ENCODE measurements at places on chromosomes 2 and 18.

GRCh38 chr2:159714247-159714930 lies 2.1 kb downstream of the MARCHF7 start:
- no peak for DNase-seq

- no peak for DNase-seq
Measured at GRCh38 chr2:63673865-63674533, 85.2 kb downstream of the MDH1 start.

GRCh38 chr2:218501665-218502064 lies 66.5 kb downstream of the USP37 start:
- DNase-seq, result no peak

- DNase-seq, result no peak
Measured at GRCh38 chr2:113229795-113230194, 48.9 kb downstream of the PAX8 start.

DNA sequence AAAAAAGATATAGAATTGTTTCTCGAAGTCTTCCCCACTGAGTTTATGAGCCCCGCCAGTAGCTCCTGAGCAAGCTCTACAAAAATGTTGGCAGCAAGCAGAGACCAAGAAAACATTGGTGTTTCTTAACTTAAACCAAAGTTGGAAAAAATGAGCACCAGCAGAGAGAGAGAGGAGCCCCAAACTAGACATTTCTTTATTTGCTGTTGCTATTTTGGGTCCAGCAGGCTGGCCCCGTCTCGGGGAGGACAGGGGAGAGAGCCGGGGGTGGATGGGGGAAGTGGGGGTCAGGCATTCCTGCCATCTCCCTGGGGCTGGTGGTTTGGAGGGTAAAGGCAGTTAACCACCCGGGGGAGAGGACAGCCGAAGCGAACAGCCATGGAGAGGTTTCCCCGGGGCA lies 113.0 kb downstream of the DYSF start:
- DNase-seq, result no peak

GRCh38 chr18:76955524-76956170 lies 133.3 kb downstream of the ZNF236 start:
- peak; percentile 80 for DNase-seq

- DNase-seq, result no peak
Measured at GRCh38 chr2:15677141-15677843, 85.6 kb downstream of the DDX1 start.

DNA sequence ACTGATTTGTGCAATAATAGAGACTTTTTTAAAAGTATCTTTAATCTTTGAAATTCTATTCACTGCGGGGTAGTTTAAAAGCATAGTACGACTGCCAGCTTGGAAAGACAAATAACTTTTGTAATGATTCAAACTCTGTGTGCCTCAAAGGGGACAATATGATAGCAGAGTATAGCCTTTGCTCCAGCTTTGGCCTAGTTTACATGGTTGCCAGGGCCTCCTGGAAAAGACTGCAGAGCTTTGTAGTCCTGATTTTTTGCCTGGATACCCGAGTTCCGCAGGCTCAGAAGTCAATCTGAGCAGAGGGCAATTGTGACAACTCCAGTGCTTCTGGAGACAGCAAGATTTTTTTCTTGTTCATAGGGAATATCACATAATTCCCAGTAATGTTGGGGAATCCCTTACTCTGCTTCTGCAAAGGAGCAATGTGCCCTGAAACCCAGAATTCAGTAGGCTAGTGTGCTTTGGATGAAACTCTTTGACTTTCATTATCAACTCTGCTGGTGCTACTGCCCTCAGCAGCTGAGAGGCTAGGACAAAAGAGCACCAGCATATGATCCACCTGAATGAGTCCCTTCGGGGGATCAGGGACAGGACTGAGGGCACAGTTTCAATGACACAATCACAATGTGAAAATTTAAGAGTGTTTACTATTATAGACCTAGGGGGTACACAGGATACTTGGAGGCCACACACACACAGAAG lies 768.1 kb downstream of the TMEM182 start:
- DNase-seq, result no peak

DNA sequence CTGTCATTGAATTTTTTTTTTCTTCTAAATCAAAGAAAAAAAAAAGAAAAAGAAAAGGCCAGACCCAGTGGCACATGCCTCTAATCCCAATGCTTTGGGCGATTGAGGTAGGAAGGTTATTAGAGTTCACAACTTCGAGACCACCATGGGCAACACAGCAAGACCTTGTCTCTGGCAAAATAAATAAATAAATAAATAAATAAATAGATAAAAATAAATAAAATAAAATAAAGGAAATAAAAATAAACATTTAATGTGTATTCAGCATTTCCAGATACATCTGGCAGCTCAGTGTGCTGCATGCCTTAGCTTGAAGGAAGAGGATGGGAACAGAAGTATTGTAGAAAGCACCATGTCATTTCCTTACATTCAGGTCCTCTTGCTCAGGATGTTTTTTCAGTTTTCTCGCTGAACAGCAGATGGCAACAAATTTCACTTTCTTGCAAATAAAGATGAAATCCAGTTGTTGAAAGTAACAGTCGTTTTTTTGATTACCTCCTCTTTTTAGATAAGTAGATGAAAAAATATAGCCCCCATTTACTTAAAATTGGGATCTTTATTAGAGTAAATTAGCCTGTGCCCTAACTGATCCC lies 25.7 kb upstream of the FAM178B start:
- DNase-seq, result no peak

DNA sequence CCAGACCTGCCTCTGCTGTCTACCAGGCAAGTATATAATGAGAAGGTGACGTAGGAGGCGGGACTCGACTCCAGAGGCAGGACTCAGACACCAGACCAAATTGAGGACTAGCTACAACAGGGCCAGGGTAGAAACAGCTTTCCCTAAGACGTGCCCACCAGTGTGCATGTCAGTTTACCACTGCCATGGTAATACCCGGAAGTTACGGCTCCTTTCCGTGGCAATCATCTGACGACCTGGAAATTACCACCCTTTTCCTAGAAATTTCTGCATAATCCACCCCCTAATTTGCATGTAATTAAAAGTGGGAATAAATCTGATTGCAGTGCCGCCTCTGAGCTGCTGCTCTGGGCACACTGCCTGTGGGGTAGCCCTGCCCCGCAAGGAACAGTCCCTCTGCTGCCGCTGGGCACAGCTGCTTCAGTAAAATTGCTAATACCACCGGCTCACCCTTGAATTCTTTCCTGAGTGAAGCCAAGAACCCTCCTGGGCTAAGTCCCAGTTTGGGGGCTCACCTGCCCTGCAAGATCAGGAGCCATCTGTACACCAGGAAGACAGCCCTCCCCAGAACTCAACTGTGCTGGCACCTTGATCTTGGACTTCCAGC lies 59.1 kb downstream of the ODC1 start:
- DNase-seq, result no peak

DNA sequence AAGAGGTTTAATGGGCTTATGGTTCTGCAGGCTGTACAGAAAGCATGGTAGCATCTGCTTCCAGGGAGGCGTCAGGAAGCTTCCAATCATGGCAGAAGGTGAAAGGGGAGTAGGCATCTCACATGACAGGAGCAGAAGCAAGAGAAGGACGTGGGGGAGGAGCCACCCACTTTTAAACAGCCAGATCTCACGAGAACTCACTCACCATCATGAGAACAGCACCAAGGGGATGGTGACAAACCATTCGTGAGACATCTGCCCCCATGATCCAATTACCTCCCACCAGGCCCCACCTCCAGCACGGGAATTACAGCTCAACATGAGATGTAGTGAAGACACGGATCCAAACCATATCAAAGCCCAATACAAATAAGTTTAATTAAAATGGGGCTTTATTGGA lies 113.8 kb downstream of the ATL2 start:
- DNase-seq, result no peak

DNA sequence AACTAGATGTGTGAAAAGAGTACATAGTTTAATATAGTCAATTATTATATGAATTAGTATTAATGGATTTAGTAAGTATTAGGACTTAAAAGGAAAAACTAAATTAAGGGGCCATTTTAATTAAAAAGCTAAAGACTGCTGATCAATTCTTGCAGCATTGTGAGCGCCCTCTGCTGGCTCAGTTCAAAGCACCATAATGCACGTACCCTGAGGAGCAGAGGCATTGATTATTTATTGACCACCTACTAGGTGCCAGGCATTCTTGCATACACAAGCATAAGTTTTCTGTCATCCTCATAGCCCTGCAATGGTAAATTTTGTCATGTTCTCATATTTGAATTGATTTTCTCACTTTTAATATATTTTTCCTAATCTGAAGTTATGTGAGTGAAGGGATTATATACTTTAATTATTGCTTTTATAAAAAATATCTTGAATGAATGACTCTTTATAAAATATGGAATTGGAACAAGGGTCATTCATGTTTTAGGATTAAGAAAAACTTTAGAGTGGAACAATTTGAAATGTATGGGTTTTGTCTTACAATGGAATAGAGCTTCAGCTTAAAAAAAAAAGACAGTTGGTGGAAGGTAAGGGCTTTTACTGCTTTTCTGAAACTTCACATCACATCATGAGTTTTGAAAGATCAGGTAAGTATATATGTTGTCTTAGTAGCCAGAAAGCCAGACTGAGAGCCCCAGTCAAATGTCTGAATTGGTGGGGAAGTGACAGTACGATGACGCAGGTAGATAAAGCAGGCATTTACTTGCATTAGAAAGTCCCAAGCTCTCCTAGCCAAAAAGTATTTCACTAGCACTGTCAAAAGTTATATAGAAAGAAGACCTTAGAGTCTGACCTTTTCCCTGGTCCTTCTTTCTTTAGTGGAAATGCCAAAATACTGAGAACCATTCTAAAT lies 9.7 kb downstream of the ITGA4 start:
- DNase-seq, result no peak

DNA sequence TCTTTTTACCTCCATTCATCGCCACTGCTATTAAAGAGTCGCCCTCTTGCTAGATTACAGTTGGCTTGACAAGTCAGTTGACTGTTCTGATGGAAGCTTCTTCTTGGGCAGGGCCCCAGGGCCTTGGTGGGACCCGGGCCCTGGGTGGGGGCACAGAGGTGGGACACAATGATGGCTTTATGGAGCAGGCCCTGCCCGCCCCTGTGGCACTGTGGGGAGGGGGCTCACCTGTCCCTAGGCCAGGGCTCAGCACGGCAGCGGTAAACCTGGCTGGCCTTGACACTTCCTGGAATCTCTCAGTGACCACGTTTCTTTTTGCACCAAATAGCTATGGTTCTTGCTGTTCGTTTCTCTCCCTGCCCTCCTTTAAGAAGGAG lies 4.9 kb upstream of the HS6ST1 start:
- DNase-seq, result no peak

DNA sequence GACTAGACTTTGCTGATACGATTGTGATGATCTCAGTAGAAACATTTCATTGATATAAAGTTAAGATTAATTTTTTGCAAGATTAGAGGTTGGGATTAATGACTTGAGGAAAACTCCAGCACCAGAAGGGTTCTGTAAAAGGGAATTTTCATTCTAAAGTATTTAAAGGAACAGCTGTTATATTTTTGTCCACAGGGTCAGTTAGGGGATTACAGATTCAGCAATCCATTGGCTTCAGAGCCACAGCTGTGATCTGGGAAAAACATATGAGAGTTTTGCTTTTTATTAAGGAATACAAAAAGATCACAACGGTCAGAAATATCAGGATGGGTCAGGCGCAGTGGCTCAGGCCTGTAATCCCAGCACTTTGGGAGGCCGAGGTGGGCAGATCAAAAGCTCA lies 19.6 kb upstream of the REV1 start:
- no peak for DNase-seq

GRCh38 chr2:171965661-171966060 lies 34.1 kb upstream of the METAP1D start:
- no peak for DNase-seq

DNA sequence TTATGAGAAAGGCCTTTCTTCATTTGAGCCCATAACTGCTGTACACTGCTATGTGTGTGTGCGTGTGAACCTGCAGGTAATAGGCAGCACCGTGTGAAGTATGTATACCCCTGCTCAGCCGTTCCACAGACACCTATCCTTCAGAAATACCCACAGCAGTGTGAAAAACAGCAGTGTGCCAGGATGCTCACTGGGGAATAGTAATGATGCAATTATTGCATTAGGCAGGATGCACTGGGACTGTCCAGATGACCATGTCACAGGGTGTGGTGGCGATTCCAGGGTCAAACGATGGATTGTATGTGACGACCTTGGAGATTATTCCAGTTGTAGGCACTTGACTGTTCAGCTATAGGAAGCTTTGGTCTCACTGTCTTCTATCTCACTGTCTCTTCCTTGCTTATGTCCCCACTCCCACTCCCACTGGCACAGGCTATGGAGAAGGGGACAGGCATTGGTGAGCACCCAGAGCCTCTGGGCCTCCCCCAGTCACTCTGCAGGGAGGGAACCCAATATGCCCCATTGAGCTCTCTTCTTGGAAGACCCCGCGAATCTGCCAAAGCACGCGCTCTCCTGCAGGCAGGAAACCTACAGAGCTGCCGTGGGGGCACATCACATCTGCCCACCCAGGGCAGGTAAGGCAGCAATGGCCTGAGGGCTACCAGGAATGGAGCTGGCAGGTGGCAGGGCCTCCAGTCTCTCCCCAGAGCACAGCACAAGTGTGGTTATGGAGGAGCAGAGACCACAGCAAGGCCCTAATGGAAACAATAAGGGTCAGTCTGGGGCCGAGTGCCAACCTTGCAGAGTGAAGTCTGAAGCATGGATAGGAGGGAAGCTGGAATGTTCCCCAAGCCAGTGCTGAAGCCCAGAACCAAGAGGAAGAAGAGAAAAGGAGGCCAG lies 518.9 kb upstream of the RAB6C start:
- no peak for DNase-seq

DNA sequence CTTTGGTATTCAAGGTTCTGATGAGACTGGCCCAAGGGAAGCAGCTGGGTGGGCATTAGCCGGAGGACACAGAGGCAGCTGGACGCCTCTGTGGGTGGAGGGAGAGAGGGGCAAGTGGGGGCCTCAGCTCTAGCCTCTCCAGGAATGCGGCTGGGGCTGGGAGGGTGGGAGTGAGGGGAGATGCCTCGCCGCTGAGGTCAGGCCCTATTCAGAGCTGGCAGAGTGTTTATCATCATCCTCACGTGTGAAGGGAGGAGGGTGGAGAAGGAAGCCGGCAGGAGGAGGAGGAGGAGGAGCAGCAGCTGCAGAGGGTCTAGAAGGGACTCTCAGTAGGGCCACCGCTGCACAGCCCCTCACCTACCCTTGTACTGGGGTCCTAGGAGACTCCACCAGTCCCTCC lies 43.1 kb downstream of the TNS1 start:
- no peak for DNase-seq

DNA sequence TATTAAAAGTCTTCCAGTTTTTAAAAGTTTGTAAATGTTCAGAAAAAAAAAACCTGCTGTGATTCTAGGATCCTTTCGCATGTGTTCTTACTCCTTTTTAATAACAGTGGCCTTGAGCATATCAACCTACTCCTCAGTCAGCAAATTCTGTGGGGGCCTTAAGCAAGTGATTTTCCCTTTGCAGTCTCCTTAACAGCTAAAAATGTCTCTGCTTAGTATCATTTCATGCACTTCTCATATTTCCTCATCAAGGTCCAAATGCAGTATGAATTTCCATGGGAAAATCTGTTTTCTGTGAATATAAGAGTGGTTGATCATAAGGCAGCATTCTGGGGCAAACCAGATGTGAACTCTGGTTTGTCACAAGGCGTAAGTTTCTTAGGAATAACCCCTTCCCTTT lies 2175.1 kb upstream of the PIK3C3 start:
- no peak for DNase-seq

Data from NCI-H510A (cell line).